ENCODE measurements at places on chromosomes 3 and 15. TPM values are rescaled to one million over a fixed set of nuclear protein-coding genes. Genes with fewer than 3 reads are reported as not detected.

PLSCR5 gene
- total RNA-seq, result not detected

GRCh38 chr3:63034101-63034500 is 158.9 kb upstream of the CADPS start:
- H3K36me3 ChIP-seq, result no peaks in the 10 kb centered on the region
- DNase-seq, result no peak
- H3K4me1 ChIP-seq, result no peaks in the 10 kb centered on the region
- no peak overlapping the region for H3K27ac ChIP-seq

GOLGA8T gene
- total RNA-seq, result 0.86 TPM

DNA sequence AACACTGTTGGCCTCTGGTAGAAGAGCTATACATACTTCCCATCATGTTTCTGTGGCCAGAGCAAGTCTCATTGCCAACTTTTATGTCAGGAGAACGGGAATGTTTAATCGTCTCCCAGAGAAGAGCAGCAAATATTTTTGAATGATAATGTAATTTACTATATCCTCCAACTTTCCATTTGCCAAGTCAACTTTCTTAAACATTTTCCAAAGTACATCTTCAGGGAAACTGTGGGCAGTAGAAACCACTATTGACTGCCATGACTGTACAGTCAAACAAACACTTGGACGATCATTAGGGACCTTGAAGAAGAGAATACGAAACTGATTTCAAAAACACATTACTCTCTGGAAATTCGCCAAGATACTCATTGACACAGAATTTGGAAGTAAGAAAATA is 201.5 kb downstream of the GABRB3 start:
- H3K27me3 ChIP-seq, result no peaks in the 10 kb centered on the region
- H3K4me1 ChIP-seq, result no peaks in the 10 kb centered on the region
- no peak overlapping the region for H3K27ac ChIP-seq
- no peaks in the 10 kb centered on the region for H3K36me3 ChIP-seq

LSMEM2 gene
- not detected for total RNA-seq

GRCh38 chr3:112579232-112579631 is 17.4 kb downstream of the SLC35A5 start:
- H3K36me3 ChIP-seq, result peaks cover 4% of the 10 kb centered on the region
- no peak for DNase-seq
- H3K4me1 ChIP-seq, result no peaks in the 10 kb centered on the region
- H3K27ac ChIP-seq, result no peak overlapping the region

DNA sequence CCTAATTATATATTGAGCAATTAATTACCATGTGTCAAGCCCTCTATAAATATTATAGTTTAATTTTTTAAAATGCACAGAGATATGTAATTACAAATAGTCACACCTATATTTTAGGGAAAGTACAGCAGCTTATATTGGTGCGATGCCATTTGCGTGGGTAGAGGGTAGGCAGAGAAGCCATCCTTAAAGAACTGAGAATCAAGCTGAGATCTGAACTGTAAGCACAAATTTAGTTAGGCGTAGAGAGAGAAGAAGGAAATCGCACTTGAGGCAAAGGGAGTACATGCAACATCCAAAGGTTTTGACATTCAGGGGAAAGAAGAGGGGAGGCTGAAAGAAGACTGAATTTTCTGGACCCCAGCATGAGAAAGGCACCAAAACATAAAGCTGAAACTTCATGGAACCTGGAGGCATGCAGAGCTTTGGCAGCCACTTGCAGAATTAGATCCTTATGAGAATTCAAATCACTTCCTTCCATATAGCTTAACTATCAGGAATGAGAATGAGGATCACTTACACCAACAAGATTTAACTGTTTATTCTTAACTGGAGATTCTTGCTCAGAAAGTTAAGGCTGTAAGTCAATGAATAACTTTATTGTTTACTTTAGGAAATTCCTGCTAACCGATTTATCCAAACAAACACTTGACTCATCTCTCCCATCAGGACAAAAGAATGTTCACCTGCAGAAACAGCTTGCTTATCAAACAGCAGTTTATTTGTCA is 114.3 kb downstream of the TGFBR2 start:
- DNase-seq, result no peak
- no peaks in the 10 kb centered on the region for H3K36me3 ChIP-seq
- no peak overlapping the region for H3K4me3 ChIP-seq
- H3K27ac ChIP-seq, result no peak overlapping the region

DNA sequence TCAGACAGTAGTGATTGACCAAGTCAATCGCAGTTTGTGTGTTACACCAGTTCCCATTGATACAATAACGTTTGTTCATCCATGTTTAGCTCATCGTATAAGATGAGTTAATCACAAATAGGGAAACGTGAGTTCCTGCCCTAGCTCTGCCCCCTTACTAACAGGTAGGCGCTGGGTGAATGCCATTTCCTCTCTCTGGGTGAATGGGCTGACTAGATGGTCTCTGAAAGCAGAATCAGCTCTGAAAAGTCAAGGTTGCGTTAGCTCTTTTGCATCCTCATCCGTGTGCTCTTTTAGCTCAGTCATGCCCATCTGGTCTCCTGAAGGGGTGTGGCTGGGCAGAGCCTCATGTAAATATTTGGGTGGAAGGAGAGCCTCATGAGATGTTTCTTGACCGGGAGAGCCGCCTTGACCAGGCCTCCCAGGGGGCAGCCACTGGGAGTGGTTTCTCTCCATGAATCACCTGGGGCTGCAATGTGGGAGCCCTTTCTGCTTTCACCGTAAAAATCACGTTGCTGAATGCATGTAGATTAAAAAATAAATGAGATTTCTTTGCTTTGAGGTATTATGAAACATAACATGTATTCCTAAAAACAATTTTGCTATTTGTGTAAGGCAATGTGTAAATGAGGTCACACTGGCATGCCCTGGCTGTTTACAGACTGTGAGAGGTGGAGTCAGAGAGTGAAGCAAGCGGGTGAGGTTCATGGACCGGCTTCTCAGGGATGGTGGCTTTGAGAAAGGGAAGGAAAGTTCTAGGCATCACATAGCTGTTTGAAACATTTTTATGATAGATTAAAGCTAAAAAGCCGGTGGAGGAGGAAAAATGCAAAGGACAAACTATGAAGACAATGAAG is 108.4 kb upstream of the RASGRP1 start:
- DNase-seq, result no peak
- H3K27me3 ChIP-seq, result no peaks in the 10 kb centered on the region
- no peaks in the 10 kb centered on the region for H3K36me3 ChIP-seq
- H3K27ac ChIP-seq, result no peak overlapping the region

DNA sequence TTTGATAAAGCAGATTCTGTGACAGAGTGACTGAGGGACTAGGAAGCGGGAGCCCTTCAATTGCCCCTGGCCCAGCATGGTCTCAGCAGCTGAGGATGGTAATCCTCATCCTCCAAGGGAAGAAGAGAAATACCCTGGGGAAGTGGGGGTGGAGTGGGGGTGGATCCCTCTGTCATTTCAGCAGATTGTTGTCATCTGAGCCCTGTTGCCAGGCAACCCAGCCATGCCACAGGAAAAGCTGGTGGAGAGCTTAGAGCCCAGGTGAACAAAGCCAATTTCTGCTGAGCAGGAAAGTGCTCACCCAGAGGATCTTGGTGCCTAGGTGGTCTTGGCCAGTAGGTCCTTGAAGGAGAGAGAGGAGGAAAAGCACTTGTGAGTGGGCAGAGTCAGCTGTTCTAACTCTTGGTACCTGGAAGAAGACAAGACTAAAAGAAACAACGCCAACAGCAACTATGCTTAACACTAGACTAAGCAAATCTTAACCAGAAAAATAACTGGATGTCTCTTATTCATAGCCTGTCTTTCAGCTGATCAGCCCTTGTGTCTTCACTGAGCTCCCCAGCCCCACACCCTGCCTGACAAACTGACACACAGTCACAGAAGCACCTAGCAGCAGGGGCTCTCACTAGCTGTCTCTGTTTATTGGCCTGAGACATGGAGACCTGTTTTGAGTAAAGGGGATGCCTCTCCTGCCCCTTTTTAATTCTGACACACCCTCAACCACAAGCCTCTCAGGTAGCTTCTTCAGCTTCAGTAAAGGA is 40.1 kb upstream of the DCLK3 start:
- H3K27ac ChIP-seq, result no peak overlapping the region
- no peaks in the 10 kb centered on the region for H3K27me3 ChIP-seq
- no peaks in the 10 kb centered on the region for H3K36me3 ChIP-seq

GUCA1C gene
- total RNA-seq, result 6.2 TPM
